ENCODE measurements at places on chromosomes 3 and 15.

DNA sequence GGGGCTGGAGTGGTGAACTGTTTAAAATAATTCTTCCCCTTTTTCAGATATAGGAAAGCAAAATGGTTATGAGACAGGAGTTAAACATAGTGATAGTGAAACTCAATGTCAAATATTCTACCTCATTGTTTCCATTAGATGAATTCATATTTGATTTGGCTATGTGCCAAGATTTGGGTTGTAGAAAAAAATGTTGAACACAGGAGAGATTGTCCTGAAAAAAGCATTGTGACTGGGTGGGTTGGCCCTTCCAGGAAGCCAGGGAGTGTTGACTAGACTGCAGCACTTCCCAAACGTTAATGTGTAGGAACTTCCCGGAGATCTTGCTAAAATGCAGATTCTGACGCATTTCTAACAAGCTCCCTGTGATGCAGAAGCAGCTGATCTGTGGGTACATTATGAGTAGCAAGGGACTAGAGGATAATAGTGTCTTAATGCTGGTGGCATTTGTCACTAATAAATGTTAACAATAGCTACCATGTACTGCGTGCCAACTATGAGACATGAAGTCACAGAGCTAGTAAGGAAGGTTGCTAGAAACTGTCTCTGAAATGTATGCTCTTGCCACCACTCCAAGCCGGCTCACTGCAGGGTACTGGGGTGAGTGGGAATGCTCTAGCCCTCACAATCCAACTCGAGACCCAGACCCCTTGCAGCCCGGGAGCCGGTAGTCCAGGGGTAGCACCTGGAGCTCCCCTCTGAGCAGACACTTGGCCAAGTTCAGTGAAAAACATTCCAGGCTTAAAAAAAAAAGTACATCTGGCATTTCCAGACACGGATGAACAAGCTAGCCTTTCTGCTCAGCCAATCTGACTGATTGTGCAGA, 120.6 kb downstream of the CD47 start:
- no peak for DNase-seq

GRCh38 chr3:98974442-98974841, 72.9 kb upstream of the DCBLD2 start:
- DNase-seq, result no peak

- no peak for DNase-seq
Measured at GRCh38 chr15:32112101-32112500, 81.8 kb downstream of the CHRNA7 start.

GRCh38 chr3:8385848-8386620, 115.6 kb upstream of the LMCD1 start:
- no peak for DNase-seq

DNA sequence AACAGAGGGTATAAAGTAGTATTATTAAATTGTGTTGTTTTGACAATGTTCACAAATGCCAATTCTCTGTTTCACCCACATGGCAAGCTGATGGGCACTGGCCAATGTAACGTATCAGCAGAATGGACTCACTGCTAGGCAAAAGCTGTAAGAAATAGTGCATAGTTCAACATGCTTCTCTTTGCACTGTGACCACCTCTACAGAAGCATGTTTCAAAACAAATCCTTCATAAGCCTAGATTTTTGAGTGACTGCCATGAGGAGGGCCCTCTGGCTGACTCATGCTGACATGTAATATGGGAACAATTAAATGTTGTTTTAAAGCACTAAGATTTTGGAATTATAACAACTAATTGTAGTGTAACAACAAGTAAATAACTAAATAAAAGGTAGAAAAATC, 3.2 kb downstream of the GBE1 start:
- DNase-seq, result no peak

- DNase-seq, result no peak
Measured at GRCh38 chr15:23532024-23532423, 33.5 kb upstream of the MKRN3 start.

GRCh38 chr3:132285620-132285945, 31.6 kb upstream of the ACP3 start:
- no peak for DNase-seq

GRCh38 chr15:90046911-90047392, 45.8 kb downstream of the ZNF710 start:
- DNase-seq, result no peak

Measured in activated T-cell treated with anti-CD3 and anti-CD28 coated beads, Interleukin-2, amount 50 U/mL, for 4 hours (primary cell).